ENCODE measurements at places on chromosomes 3 and 15.

- no peak for DNase-seq
Observed at GRCh38 chr3:107855710-107856109, 235.1 kb downstream of the CD47 start.

DNA sequence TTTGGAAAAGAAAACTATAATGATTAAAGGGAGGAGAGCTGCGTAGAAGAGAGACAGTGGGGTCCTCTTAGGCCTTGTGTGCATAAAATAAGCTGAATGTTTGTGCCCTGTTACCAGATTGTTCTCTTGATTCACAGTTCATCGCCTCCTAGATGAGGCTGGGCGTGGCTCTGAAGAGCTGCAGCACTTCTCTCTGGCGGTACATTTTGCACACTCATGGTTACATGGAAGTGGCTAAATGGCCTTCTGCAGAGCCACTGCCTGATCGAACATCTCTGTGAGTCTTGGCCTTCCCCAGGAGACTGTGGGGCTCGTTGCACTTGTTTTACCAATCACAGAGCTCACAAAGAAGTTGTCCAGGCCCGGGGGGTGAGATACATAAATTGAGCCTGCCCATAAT, 208.8 kb downstream of the GABRG3 start:
- DNase-seq, result no peak

DNA sequence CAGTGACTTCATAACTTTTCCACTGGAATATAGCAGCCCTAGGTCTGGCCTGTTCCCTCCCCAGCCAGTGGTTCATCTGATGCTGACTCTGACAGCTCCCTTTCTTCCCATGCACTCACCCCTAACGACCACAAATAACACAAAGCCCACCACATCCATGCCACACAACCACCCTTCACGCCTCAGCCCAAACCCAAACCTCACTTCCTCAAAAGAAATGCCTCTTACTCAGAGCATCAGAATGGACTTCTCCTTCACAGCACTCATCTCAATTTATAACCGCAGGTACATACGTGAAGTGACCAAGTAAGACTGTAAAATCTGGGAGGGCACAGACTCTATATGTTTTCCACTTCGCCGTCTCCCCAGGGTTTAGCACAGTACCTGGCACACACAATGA, 1.1 kb downstream of the RBSN start:
- no peak for DNase-seq

DNA sequence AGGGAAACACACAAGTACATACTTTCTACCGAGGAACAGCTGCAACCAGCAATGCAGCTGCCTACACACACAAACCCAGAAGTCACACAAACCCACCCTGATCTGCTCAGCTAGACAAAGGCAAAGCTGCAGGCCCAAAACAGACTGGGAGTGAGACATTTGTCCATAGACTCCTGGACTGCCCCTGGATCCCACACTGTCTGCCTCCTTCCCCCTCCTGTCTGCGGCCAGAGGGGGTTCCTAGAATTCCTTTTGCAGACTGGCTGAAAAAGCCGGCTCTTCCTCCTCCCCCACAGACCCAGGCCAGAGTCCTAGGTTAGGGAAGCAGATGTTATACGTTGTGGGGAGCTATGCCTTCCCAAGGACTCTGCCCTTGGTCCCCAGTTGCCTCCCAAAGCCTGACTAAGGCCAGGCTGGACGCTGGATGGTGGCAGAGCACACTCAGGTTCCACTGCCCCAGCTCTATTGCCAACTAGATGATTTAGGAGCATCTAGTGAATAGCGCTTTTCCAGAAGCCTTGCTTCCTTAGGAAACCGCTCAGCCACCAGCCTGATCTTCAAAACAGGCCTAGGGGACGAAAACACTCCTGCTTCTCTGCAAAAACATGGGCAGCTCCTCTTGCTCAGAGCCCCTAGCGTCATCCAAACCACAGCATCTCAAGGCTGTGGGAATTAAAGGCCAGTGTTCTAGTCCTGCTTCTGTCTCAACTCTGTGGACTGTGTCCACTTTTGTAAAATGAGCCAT, 37.4 kb upstream of the CILP start:
- DNase-seq, result peak; percentile 43

DNA sequence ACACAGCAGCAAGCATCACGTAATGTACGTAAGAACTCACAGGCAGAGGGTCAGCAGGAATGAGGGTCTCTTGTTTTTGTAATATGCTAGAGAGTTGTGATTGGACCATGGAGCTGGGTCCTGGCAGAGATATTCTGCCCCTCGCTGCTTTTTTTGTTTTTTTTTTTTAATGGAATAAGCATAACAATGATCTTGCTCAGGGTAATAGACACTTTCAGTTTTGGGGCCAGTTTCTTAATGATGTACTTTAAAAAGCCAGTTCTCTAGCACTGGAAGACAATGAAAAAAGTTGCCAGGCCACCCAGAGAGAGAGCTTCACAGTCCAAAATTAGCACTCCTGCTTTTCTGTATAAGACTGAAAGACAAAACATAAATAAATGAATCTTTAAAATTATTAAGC, 29.0 kb upstream of the PLSCR4 start:
- no peak for DNase-seq

GRCh38 chr3:39013289-39013688, 38.5 kb downstream of the SCN11A start:
- no peak for DNase-seq

GRCh38 chr3:177231242-177231641, 34.0 kb upstream of the TBL1XR1 start:
- DNase-seq, result no peak

GRCh38 chr3:126357295-126358037, at the start of gene KLF15:
Gene KLF15, minus strand, starts transcription at chr3:126357408. Its CDS starts 4,486 bp downstream, at chr3:126352922.
- peak; percentile 46 for DNase-seq

DNA sequence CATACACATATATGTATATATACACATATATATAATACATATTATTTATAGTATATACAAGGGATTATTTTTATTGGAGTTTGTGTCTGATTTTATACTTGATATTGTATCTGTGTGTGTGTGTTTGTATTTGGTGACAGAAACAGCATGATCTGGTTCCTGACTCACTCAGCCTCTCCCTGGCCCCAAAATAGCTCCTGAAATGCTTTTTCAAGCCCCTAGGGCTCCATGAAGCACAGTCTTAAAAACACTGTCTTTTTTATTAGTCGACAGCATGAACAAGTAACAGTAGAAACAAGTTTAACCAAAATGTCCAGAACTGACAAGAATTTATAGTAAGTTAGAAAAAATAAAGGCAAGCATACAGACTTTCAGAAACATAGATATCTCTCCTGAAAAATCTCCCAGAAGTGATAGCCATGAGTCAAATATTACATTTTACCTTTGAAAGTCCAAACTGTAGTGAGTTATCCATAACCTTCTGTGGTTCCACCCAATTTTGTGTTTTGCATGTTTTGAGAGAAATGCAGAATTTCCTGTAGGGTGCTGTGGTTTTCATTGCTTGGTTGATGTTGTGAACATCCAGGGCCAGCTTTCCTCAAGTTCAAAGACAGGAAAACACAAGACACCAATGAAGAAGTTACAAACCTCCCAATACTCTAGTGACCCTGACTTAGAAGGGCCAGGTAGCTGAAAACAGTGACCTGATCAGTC, 98.5 kb upstream of the CCDC80 start:
- no peak for DNase-seq

DNA sequence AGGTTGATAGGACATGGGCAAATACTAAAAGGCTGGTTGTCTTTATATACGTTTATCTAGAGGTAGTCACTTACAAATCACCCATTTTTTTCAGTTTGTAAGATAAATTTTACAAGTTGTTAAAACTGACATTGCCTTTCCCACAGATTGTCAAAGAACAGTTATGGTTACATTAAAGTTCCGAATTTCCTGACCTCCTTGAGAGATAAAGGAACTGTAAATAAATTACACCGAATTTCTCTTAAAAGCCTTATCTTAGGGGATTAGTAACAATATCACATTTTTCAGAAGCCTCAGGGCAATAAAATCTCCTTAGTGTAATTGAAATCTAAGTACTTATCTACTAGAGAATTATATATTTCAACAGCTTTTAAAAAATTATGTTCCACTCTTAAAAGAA, 49.5 kb downstream of the ZPLD1 start:
- no peak for DNase-seq

- peak; percentile 83 for DNase-seq
Observed at GRCh38 chr15:36468746-36469145, 110.7 kb upstream of the CDIN1 start.

GRCh38 chr15:50304836-50305235, 39.3 kb upstream of the HDC start:
- DNase-seq, result no peak

Data from skeletal muscle cell (primary cell).